ENCODE measurements at places on chromosomes 5 and 9.

DNA sequence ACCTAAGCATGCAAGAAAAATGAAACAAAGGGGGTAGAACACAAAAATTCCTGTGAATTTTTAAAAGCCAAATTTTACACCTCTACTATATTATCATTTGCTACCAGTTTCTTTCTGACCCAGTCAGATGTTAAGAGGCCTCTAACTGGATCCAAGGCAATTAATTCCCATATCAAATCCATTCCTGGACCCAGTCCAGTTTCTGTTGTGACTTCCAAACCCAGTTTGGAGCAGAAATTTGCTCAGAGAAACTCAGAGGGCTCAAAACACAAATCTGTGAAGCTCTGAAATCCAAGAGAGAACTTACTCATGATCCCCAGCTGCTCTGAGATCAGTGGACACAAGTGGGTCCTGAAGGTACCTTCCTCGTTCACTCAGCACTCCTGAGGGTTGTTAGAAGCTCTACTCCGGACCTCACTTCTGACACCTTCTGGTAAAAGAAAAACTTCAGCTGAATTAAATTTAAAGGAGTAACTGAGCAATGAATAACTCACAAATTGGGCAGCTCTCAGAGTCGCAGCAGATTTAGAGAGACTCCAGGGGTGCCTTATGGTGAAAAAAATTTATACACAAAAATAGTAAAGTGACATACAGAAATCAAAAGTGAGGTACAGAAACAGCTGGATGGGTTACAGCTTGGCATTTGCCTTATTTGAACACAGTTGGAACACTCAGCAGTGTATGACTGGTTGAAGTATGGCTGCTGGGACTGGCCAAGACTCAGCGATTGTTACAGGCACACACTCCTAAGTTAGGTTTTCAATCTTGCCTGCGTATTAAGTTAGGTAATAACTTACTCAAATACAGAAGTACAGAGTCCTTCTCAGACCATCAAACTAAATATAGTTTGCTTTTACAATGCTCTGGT lies 32.4 kb downstream of the INSL4 start:
- no peak for DNase-seq

DNA sequence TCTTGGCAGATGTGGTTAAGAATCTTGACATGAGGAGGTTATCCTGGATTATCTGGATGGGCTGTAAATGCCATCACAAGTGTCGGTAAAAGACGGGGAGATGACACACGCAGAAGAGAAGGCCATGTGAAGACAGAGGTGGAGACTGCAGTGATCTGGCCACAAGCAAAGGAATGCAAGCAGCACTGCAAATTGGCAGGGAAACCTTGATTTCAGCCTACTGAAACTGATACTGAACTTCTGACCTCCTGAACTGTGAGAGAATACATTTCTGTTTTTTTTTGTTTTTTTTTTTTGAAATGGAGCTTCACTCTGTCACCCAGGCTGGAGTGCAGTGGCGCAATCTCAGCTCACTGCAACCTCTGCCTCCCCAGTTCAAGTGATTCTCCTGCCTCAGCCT lies 92.4 kb upstream of the NFIL3 start:
- no peak for DNase-seq

DNA sequence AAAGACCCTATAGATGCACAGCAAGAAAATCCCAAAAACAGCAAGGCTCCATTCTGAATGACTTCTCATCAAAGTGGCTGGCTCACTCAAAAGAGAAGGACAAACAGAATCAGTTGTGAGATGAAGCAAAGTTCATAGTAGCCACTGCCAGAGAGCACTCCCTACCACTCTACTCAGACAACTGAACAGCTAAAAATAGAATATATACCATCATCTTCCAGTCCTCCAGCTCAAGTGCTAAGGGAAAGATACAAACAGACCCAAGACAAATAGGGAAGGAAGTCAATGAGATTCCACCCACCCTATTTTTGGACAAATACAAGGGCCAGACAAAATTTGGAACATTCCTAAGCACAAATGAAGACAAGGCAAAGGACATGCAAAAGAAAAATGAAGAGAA lies 20.6 kb downstream of the GNAQ start:
- no peak for DNase-seq

- DNase-seq: no peak
Measured at GRCh38 chr9:106953174-106953573, 90.2 kb downstream of the ZNF462 start.

DNA sequence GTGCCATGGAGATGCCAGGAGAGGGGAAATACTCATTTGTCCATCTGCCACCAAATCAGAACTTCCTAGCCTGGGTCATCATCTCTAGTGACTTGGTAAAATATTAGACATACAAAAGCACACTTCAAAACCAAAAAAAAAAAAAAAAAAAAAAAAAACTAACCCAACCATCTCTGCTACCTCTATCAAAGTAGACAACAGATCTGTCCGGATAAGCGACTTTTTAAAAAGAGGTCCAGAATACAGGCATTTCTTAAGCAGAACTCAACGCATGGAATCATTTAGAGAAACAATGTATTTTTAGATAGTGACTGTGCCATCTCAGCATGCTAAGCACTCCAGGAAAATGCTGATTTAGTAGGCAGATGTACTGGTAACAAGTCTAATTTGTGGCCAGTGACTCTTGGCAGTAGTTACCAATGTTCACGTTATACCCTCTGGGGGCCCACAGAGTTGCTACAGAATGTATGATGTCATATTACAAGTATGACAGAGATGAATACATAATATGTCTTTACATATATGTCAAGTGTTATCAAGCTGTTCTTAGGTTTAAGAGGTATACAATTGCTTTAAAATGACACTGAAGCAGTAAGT lies 107.8 kb downstream of the SMIM23 start:
- no peak for DNase-seq

DNA sequence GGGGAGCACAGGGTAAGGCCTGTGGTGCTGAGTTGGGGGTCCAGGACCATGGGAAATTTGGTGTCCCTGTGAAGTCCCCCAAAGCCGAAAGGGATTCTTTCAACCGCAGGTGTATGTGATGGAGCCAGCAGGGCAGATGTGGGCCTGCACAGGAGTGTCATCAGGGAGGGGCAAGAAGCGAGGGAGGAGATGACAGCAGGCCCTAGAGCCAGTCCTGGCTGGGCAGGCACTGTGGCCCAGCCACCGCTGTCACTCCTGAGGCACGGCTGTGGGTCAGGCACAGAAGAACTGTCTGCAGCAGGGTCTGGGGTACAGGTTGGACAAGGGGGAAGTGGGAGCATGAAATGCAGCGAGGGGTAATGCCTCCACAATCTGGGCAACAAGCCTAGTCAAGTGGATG lies 4.8 kb downstream of the HK3 start:
- no peak for DNase-seq

DNA sequence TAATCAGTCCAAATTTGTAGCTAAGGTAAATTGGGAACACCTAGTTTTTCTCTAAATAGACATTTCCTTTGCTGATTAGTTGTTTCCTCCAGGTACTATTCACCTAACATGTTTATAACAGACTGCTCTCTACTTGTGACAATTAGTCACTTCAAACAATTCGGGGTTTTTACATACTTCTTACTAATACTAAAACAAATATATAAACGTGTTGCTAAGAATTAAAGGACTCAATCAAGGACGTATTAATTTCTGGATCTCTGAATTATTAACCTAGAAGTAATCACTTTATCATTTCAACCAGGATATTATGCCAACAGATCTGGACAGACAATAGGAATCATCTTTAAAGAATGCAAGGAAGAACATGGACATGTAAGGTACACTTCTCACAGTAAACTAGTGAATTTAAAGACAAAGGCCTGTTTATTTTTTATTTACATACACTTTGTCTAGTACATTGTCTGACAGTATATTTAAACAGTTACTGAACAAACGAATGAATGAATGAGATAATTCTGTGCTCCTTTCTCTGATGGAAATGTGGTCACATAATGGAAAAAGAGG lies 22.3 kb downstream of the PJA2 start:
- no peak for DNase-seq

DNA sequence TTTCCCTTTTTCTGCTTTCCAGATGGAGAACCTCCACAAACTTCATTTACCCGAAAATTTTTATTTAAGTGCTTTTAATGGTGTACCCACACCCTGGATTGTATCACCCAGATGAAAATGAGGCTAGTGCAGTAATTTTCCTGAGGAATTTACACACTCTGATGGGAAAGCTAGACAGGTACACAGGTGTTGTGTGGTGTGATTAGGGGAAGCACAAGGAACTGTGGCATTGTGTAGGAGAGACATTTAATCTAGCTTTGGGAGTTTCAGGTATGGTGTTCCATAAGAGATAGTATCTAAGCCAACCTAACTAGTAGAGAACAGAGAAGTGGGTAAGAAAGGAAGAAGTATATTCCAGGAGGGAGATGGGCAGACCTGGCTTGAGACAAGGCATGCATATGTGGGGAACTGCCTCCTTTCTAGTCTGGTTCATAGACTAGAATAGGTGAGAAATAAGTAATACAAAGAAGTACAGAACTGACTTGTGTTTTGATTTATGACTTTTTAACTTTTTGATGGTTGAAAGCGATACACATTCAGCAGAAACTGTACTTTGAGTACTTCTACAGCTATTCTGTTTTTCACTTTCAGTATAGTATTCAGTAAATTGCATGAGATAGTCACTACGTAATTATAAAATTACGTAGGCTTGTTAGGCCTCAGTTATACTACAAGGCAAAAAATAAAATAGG lies 22.9 kb upstream of the ROPN1L start:
- DNase-seq: no peak

DNA sequence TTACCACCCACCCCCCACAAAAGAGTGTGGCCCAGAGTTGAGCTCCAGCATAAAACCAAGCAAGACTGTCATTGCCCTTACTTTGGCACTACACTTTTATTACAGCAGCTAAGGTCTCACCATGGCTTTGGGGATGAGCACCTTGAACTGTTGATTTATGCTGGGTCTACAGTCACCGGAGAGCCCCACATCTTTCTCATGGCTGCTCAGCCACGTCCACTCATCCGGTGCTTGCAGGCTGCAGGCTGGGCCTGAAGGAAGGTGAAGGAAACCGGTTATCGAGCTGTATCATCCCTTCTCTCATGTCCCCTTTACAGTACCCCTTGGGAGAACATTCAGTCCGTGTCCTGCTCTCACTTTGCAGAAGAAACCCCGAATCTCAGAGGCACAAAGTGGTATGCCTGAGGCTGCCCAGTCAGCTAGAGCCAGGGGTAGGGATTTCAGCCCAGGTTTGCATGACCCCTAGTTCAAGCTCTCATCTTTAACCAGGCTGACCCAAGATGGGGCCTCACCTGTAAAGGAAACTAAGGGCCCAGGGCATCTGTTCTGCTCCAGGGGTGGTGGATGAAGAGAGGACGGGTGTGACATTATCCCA lies 11.6 kb downstream of the TMOD1 start:
- no peak for DNase-seq

GRCh38 chr5:179343719-179344430 lies 1.4 kb downstream of the ADAMTS2 start:
- DNase-seq: no peak

DNA sequence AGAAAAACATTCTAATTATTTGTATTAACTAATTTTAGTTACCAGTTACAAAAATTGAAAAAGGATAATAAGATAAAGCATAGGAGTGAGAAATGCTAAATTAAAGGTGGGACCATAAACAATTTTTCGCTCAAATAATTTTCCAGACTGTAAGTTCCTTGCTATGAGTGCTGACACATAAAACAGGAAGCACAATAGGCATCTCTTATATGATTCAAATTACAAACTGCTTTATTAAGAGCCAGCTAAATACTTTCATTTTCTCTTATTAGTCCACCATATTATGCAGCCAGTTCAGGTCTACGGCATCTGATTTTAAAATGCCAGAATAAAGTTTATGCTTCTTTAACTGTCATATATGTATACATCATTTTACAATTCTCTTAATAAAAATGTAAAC lies 4.4 kb downstream of the RC3H2 start:
- no peak for DNase-seq

DNA sequence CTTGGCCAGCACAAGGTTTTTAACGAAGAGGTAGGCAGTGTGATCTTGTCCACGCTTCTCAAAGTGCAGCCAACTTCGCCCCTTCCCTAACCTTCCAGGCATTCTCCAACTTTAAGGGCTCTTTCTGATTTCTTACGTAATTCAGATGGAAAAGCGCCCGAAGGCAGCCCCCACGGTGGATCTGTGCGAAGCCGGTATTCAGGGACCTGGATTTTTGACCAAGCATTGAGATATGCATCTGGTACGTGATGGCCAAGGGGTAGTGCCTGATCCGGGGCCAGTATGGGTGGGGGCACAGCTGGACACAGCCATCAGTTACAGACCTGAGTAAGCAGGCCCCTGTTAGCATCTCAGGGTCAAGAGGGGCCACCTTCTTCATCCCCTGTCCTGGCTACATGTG lies 80.0 kb downstream of the AMBP start:
- no peak for DNase-seq

DNA sequence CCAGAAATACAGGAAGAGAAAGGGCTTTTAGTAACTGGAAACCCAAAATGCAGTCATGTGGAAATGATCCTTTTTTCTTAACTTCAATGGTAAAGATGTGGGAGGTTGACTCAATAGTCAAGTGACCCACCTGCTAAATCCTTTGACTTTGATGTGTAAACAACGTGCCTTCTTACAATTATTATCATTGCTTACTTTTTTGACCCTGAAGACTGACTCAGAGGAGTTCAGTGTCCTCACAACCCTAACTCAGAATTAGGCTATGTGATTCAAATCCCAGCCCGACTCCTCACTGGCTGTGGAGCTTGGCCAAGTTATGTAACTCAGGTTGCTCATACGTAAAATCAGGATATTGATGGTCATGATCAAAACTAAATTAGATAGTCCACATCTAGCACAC lies 27.9 kb downstream of the ANXA1 start:
- DNase-seq: no peak

- no peak for DNase-seq
Measured at GRCh38 chr9:127525401-127526188, 74.3 kb downstream of the LRSAM1 start.

DNA sequence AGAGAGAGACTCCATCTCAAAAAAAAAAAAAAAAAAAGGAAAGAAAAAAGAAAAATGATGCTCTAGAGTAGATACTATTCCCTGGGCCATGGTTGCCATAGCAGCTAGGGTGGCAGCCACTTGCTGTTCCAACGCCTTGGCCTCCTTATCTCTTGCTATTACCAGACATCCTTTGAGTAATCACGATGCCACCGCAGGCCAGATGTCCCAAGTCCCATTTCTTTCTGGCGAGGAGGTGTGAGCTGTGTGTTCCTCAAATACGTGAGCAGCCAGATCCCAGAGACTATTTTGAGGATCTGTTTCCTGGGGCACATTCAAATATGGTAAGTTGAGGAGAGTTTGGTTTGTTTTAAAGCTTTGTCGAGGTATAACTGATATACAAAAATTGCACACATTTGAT lies 23.4 kb upstream of the GFPT2 start:
- DNase-seq: no peak

DNA sequence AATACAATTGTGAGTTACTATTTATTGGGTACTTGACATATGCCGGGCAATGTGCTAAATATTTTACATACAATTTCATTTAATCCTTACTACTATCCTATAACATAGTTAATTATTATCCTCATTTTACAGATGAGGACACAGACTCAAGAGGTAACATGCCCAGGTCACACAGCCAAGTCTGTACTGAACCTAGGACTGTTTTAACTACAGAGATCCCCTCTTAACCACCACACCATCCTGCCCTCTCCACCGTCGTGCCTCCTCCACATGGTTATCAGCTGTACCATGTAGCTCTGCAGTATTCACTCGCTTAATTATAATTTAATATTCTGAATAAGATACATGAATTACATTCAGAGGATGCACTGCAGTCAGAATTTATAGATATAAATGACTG lies 5.3 kb downstream of the RAB14 start:
- no peak for DNase-seq

- DNase-seq: no peak
Measured at GRCh38 chr5:135448071-135448739, 1.1 kb upstream of the DCANP1 start.
